ENCODE measurements at places on chromosomes 7 and 10.

GRCh38 chr10:4691776-4692175 is 134.2 kb upstream of the AKR1E2 start:
- no peak for DNase-seq

DNA sequence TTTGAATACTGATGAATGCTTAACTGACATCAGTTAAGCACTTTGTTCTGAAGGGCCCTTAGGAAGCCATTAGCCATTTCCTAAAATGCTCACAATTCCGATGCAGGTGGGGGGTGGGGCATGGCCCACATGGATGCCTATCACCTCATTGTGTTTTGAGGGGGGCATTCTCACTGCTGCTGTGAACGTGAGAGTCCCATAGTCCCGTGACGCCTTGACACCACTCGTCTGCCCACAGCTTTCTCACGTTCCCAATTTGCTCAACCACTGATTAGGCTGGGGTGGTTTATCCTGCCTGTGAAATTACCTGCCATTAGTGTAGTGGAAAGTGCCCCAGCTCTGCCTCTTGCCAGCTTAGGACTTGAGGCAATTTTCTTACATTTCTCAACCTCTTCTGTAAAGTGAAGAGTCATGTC is 31.9 kb downstream of the DUSP5 start:
- DNase-seq: no peak

- DNase-seq: no peak
Observed at GRCh38 chr7:5363729-5364128, 59.9 kb downstream of the TNRC18 start.

DNA sequence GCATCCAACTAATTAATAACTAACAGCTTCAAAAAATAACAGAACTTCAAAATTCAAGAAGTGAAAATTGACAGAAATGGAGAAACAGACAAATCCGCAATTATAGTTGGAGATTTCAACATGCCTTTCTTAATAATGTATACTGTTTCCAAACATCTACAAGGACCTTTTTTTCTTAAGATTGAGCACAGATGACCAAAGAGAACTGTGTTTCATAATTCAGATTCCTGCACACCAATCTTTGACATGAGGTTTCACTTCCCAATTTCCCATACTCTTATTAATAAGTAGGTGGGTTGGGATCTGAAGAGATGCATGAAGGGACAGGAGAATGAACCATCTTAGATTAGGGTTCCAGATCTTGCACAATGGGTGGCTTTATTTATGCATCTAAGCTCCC is 24.9 kb upstream of the GIMAP7 start:
- no peak for DNase-seq

DNA sequence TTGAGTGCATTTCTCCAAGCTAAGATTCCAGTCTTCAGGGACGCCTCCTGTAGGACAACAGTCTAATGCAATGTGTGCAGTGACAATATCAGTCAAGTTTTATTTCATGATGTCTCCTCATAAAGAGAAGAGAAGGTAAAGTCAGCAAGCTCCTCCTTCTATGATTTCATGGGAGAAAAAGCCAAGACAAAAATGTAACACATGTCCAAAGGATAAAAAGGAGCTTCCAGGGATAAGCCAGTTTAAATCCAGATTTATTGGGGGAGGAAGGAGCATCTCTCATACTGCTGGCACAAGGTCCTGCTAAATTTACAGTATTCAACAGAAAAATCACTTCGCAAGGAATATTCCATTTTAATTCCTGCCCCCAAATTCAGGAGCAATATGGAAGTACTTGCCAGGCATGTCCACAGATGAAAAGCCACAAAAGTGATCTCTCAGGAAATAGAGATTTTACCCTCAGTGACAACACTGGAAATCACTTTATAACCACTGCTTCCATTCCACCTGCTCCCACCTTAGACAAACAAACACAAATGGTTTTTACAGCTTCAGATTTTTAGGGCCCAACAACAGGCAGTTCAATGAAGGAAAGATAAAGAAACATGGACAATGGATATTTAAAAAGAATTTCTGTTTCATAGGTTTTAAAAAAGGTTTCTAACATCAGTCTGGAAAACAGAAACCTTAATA is 677.5 kb upstream of the C7orf33 start:
- no peak for DNase-seq

DNA sequence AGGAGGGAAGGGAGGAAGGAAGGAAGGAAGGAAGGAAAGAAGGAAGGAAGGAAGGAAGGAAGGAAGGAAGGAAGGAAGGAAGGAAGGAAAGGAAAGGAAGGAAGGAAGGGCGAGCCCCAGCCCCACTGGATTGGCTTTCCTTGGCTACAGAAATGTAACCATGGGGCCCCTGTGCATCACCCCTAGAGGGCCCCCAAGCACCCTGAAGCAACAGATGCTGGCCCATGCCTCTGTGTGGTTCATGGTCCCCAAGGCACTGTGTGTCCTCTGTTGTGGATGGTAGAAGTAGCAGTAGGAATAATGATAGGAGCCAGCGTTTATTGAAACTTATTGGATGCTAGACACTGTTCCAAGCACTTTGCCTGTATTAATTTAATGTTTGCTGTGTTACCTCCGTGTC is 116.6 kb upstream of the MACROH2A2 start:
- no peak for DNase-seq

GRCh38 chr7:65798111-65799075 is 74.5 kb upstream of the VKORC1L1 start:
- no peak for DNase-seq

GRCh38 chr10:18759575-18759974 is 100.3 kb downstream of the ARL5B start:
- no peak for DNase-seq

DNA sequence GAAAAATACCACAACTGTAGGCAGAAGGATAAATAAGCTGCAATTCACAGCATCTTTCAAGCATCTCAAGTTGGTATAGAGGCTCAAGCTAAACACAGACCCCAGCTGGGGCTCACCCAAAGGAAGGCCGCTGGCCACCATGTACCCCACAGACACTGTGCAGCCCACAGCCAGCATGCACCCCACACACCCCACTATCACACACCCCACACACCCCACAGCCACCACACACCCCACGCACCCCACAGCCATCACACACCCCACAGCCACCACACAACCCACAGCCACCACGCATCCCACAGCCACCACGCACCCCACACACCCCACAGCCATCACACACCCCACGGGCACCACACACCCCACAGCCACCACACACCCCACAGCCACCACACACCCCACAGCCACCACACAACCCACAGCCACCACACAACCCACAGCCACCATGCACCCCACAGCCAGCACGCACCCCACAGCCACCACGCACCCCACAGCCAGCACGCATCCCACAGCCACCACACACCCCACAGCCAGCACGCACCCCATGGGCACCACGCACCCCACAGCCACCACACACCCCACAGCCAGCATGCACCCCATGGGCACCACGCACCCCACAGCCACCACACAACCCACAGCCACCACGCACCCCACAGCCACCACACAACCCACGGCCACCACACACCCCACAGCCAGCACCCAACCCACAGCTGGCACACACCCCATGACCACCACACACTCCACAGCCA is 214.7 kb downstream of the DNAJB6 start:
- DNase-seq: no peak

DNA sequence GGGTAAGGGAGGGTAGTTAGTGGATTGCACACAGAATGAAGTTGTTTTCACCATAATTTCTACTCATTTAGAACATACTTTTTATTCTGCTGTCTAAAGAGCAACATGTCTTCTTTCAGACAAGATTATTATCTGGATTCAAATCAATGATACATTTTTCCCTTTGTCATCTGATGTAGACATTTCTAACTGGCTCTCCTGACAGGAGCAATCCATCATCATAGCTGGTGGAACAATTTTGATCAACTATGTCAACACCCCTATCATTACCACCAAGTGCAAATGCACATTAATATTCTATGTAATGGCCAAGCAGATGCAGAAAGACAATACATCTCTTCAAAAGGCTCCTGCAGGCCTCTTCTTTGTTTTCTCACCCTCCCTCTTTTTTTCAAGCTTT is 672.9 kb upstream of the LRRTM3 start:
- DNase-seq: no peak

DNA sequence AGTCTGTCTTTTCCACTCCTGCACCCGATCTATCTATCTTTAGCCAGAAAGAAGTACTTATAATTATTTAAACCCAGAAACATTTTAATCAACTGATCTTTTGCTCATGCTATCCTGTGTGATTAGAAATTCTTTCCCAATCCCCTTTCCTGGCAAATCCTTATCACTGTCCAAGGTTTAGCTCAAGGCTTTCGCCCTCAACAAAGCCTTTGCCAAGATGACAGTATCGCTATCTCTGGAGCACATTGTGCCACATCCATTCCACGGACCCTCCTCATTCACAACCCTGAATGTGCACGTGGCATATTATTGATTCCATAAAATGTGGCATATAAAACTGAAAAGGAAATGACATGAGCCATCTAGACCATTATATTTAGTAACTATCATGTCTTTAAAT is 71.3 kb downstream of the PTN start:
- no peak for DNase-seq

GRCh38 chr10:101222683-101223273 is 6.5 kb downstream of the LBX1 start:
- DNase-seq: no peak

- DNase-seq: no peak
Observed at GRCh38 chr7:37675749-37676148, 7.8 kb upstream of the GPR141 start.

DNA sequence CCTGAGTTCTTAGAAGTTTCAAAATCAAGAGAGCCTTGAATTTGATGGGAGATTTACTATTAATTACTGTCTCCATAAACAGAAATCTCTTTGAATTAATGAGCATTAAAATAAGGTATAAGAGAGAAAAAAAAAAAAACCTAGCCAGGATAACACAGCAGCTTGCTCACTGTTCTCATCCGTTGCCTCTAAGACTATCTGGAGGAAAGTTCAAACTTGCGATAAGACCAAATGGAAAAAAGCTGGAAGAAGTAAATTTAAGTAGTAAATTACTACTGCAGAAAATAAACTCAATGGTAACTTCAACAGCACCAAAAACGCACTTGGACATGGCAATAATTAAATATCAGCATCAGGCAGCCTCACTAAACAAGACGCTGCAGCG is 36.7 kb downstream of the GNA12 start:
- DNase-seq: no peak

DNA sequence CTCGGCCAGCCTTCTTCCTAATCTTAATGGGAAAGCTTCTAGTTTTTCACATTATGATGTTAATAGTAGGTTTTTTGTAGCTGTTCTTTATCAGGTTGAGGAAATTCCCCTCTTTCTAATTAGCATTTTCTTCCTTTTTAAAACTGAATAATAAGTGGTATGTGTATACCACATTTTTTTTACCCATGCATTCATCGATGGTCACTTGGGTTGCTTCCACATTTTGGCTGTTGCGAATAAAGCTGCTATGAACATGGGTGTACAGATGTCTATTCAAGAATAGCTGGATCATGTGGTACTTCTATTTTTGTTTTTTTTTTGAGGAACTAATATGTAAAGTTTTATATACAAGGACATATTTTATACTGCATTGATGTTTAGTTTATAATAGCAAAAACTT is 44.3 kb downstream of the NRF1 start:
- no peak for DNase-seq

DNA sequence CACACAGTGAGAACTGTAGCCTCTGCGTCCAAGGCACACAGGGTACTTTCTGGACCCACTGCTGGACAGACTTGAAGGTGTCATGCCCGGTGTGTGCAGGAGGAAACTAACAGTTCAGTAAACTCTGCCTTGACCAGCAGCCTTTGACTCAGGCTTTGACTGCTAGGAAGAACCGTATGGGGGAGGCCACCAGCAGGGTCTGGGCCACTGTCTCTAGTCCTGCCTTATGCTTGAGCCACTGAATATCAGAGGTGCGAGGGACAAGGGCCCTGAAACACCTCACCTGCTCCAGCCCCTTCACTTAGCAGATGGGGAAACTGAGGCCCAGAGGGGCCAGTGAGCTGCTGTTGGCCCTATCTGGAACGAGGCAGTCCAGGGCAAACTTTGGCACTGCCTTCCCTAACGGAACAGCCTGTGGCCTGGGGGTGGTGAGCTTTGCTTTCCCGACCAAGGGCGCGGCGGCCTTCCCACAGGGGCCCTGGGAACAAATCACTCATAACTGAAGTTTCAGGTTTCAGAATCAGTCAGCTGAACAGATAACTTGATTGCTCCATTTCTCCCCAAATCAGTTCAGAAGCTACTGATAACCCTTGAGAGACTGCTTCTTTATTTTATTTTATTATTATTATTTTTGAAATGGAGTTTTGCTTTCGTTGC is 130.0 kb downstream of the FAM53B start:
- no peak for DNase-seq

GRCh38 chr10:44960088-44960460 is 472 bp downstream of the RASSF4 start:
- no peak for DNase-seq

DNA sequence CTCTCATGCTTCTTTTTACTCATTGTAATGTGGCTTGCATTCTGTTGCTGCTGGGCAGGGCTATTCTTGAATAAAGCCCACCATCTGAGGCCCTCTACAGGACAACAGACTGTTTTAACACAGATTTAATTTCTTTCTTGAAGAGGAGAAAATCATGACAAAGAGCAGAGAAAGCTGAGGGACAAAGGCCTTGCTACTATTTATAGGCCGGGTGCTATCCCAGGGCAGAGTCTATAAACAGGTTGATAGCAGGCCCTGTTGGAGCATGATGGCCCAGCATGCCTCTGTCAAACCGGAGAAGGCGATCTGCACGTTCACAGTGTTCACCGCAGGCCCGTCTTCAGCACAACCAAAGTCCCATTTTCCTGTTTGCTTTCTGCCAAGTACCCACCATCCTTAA is 3.0 kb downstream of the VIPR2 start:
- no peak for DNase-seq

GRCh38 chr10:133400624-133401424 is 6.9 kb downstream of the MTG1 start:
- no peak for DNase-seq

- no peak for DNase-seq
Observed at GRCh38 chr10:105024184-105024583, 383.1 kb downstream of the SORCS3 start.

DNA sequence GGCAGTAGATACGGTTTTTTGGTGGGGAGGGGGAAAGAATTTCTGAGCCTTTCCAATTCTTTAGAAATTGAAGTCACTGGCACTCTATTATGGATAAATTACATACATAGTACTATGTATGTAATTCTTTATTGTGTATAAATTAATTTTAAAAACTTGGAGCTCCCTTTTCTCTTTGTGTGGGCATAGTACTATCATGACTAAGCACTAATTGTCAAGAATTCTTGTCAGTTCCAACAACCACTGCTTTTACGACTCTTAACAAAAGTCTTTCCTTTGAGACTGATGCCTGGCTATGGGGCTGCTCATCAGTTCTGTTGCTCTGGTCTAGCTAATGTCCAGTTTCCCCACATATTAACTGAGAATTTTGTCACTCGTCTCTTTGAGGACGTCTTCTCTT is 365.3 kb upstream of the RNF32 start:
- DNase-seq: no peak

- DNase-seq: no peak
Observed at GRCh38 chr7:32142649-32143048, 72.4 kb upstream of the PDE1C start.

DNA sequence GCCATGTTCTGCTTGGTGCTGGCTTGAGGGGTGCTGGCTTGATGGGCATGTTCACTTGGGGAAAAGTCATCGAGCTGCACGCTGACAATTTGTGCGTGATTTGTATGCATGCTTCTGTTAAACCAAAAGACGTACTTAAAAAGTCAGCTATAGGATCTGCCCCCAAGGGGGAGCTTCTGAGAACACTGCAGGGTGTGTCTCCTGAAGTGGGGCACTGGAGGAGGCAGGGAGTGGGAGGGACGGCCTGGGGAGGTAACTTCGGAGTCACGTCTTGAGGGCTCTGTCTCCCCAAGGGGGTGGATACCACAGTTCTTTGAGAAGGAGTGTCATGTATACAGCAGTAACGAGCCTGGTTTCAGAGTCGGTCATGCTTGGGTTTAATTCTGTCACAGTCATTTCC is 406.5 kb downstream of the PLXNA4 start:
- DNase-seq: no peak

Measured in memory B cell (primary cell).